ENCODE measurements at places on chromosomes 1 and 21. TPM values are rescaled to one million over a fixed set of nuclear protein-coding genes. Genes with fewer than 3 reads are reported as not detected.

- no peak for DNase-seq
Observed at GRCh38 chr1:34412598-34413370, 236.1 kb downstream of the C1orf94 start.

DNA sequence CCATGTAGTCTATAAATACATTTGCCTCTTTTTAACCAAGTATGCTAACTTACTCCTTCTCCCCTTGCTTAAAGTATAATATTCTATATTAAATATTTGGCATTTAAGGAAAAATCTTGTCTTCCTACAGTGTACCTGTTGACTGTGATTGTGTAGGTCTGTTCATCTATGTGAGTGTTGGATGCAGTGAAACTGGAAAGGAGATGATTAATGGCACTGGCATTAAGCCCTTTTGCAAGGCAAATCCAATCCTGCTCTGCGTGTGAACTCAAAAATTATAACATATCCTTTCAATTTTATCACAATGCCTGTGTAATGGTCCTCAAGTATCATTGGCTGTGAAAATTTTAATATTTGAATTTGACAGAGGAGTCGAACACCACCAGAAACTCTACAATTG, 565.0 kb downstream of the KCNT2 start:
- no peak for DNase-seq

DNA sequence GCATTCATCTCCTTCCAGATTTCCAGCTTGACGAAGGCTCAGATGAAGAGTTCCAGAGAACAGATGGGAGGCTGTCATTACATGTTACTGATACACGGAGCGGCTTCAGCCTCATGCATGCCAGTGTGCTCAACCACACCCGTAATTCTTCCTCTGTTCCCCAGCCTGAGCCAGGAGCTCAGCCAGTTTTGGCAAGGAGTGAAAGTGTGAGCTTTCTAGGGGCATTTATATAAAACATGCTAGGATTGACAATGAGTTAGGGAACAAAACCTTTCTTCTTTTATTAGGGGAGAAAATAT, 290.4 kb upstream of the PLXNA2 start:
- no peak for DNase-seq

DNA sequence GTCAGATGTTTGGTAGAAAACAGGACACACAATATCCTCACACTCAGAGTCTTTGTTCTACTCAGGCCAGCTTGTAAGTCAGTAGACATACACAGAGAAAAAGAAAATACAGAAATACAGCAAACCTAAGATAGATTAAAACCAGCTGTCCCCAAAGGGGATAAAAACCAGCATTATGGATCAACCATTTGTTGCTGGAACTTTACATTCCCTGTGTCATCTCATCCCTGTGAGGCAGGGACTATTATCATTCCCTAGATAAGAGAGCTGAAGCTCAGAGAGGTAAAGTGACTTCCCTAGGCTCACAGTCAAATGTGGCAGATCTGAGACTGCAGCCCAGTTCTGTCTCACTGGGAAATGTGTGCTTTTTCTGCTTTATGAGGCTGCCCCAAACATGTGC, 80.7 kb downstream of the DMRTA2 start:
- no peak for DNase-seq

The COL24A1 gene
- total RNA-seq: not detected
